HS-5 (cell line): ENCODE measurements at places on chromosomes 4 and X.

- no peak for DNase-seq
Measured at GRCh38 chr4:23930750-23931488, 41.1 kb upstream of the PPARGC1A start.

- DNase-seq = no peak
Measured at GRCh38 chrX:132809581-132809980, 148.8 kb downstream of the HS6ST2 start.

DNA sequence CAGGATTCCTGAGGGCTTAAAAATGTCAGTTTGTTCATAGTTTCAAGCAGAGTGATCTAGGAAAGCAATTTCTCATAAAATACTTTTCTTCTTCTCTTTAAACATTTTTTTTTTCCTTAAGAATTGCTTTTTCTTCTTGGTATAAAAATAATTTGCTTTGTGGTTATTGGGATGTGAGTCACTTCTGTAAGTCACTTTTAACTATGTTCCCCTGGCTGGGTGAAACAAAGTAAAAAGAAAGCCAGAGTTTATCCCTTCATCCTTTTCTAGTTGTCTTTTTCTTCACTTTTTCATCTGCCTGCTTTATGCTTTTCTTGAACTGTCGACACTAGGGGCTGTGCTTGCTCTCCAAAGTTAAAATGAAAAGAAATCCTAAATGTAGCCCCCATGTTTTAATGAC lies 33.5 kb downstream of the ARSJ start:
- DNase-seq = no peak

DNA sequence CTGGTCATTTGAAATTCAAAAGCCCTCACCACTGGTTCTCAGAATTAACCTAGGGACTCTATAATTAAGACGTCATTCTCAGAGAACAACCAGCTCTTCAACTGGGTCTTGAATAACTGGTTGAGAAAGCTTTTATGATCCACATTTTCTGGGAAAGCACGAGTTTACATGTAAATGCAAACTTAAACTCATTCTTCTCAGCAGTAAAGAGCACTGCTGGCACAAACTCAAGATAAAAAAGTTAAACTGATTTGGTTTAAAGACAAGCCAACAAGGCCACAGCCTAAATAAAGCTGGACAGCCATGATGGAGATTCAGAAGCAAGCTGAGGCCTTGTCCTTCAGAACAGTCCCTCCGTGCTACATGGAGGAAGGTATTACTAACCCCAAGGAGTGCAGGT lies 13.2 kb downstream of the BST1 start:
- no peak for DNase-seq

GRCh38 chr4:780716-781492 lies 45.0 kb downstream of the CPLX1 start:
- no peak for DNase-seq

DNA sequence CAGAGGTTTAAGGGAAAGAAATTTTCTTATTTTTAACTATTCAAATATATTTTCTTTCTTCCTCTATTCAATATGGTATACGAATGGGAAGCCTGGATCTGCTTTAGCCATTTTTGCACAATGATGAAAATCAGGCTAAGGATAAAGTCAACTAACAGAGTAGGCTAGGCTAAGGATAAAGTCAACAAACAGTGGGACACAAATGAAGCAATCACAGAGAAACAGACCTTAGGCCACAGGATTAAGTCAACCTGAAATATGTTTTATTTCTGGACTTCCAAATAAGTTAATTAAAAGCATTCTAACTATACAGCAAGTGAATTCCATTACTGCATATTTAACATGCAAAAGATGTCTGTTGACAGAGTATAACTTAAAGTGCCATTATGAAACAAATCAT lies 17.0 kb downstream of the DYNLT3 start:
- DNase-seq = no peak

DNA sequence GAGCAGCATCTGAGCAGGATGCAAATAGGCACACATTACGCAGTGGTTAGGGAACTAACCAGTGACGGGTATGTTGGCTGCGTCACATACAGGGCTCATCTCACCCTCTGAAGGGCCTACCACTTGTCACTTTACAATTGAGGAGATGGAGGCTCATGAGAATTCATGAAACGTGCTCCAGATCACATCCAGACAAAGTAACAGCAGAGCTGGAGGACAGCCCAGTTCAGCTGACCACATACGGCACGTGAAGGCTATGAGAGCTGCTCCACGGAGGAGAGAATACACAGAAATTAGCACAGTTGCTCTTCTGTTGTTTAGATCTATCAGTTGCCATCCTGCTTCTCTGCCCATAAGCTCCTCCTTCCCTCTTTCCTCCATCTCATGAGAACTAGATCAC lies 78.4 kb downstream of the FAM9B start:
- DNase-seq = no peak

GRCh38 chrX:131298036-131298435 lies 8.9 kb upstream of the IGSF1 start:
- no peak for DNase-seq
